Stimulated activated CD8-positive, alpha-beta memory T cell treated with anti-CD3 and anti-CD28 coated beads, Interleukin-4, amount 100 ng/mL, for 24 hours (primary cell): ENCODE measurements at places on chromosomes 2 and 18.

GRCh38 chr2:165562233-165562632, 92.7 kb downstream of the CSRNP3 start:
- DNase-seq = no peak

DNA sequence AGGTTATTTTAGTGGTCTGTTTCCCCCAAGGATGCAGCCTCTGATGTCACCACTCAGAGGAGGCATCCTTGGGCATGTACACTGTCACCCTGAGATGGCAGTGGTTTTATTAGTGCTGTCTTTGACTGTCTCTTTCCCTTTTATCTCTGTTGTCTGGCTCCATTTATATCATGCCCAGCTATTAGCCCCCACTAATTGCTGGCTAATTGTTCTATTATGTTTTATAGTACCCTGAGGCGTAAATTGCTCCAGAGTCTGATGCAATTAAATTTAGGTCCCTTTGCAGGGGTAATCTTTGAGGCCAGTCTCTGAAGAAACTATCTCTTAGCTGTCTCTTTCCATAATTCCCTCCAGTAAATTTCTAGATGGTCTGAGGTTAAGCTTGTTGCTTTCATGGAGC, 301.0 kb upstream of the KLHL29 start:
- DNase-seq = no peak

- DNase-seq = no peak
Measured at GRCh38 chr2:160813506-160813858, 319.9 kb upstream of the RBMS1 start.

- DNase-seq = no peak
Measured at GRCh38 chr2:129056309-129056958, 737.8 kb upstream of the HS6ST1 start.

DNA sequence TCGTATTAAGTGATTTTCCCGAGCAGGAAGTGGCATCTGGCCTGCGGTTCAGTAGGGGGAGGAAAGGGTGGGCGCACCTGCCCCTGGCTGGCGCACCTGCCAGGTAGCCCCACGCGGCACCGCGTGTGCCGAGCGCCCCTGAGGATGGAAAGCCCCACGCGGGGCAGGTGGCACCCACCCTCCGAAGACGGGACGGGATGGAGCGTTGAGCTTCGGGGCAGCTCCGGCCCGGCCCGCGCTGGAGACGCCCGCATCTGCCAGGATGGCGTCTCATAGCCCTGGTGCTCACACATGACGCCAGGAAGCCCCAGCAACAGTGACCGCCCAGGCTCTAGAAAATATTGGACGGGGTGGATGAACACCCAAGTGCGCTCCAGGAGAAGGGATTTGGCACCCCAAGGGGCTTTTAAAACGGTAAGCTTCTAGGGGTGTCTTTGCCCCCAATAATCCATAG, 2.5 kb upstream of the NFATC1 start:
- no peak for DNase-seq

- DNase-seq = peak; percentile 44
Measured at GRCh38 chr2:239380831-239381708, 19.8 kb downstream of the HDAC4 start.

- DNase-seq = no peak
Measured at GRCh38 chr2:98452396-98453027, 7.9 kb downstream of the INPP4A start.

DNA sequence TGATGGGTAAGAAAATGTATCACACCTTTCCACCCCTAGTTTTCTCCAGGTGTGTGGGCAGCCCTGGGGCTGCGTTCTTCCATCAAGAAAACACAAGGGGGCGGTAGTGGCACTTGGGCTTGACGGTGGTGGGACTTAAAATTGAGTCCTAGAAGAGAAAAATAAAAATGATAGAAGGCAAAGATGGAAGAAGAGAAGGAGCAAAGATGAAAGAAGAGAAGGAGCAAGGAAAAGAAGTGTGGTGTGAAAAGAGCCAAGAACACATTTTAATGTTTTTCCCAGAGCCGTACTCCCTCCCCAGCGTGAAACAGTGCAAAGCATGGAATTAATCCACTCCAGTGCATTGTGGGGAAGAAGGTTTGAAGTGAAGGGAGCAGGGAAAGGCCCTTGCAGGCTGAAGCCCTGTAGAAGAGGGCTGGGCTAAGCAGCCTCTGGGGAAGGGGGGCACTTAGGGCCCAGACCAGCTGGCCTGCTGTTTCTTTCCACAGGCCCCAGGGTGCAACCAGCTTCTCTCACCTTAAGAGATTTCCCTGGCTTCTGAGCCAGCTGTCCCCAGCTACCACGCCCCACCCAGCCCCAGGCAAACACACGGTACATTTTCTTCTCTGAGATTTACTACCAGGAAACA, 256.8 kb downstream of the RNF152 start:
- DNase-seq = peak; percentile 3

- DNase-seq = no peak
Measured at GRCh38 chr2:98140210-98140609, 53.2 kb downstream of the VWA3B start.

- DNase-seq = no peak
Measured at GRCh38 chr2:109256111-109256510, 127.1 kb downstream of the SH3RF3 start.

DNA sequence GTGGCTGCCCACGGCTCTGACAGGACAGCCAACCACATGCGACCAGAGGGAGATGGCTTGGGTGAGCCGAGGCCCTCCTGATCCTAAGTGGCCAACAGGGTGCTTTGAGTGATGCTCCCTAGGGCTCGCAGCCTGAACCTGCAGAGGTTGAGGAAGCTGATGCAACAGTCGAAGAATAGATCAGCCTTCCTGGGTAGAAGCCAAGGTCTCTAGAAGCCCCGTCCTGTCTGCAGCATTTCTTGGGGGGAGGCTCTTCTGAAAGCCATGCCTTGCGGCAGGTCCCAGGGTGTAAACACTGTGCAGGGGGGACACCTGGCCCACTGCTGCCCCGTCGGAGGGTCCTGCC, 136.4 kb downstream of the HDAC4 start:
- DNase-seq = no peak

DNA sequence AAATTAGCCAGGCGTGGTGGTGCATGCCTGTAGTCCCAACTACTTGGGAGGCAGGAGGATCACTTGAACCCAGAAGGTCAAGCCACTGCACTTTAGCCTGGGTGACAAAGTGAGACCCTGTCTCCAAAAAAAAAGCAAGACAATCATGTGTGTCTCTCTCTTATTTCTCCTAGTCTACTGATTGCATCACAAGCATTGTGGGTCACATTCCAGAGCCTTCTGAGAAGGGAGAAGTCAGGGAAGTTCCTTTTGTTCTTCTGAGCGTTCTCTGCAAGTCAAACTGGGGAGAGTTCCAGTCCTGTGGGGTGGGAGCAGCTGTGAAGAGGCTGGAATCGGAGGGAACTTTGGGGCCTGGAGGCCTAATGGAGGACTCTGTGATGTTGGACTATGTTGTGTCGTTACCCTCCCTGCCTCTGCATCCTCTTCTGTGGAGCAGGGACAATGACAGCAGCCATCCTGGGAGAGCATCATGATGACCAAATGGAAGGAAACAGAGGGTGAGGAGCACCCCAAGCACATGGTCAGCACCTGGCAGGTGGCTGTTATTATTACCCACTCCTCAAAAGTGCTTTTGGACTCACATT, 115.4 kb downstream of the MRO start:
- no peak for DNase-seq

DNA sequence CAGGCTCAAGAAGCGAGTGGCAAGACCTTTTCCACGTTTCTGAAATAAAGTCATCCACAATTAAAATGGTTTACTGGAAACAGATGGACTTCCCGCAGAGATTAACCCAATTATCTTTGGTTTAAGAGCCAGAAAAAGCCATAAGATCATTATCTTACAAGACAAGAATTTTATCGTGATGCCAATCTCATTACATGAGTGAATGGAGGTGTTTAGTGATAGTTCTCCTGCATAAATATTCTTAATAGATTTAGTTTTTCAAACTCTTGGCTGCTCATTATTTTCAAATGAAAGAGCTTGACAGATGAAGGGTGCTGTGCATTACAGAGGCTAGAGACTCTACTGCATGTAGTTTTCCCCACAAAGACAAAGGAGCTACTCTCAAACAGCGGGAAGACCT, 1028.4 kb upstream of the PIK3C3 start:
- no peak for DNase-seq

- no peak for DNase-seq
Measured at GRCh38 chr2:43417300-43417699, 178.5 kb downstream of the THADA start.
